ENCODE measurements at places on chromosomes 16 and 17.

DNA sequence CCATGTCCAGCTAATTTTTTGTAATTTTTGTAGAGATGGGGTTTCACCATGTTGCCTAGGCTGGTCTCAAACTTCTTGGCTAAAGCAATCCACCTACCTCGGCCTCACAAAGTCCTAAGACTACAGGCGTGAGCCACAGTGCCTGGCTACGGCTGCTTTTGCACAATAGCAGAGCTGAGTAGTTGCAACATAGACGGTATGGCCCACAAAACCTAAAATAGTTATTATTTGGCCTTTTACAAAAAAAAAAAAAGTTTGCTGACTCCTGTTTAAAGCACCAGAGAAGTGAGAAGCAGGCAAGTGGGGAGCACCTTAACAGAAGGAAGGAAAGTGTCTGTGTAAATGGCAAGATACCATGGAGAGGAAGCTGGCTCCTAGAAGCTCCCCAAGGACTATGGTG lies 5.3 kb upstream of the HSF5 start:
- no peak for DNase-seq

- DNase-seq: no peak
Observed at GRCh38 chr17:62033317-62033716, 31.8 kb downstream of the MED13 start.

- no peak for DNase-seq
Observed at GRCh38 chr17:74921026-74921681, 1.9 kb downstream of the USH1G start.

- DNase-seq: no peak
Observed at GRCh38 chr17:59800530-59800942, 92.2 kb downstream of the TUBD1 start.

GRCh38 chr17:79085154-79085920 lies 10.7 kb downstream of the ENGASE start:
- DNase-seq: no peak

- no peak for DNase-seq
Observed at GRCh38 chr16:15970743-15971439, 21.5 kb downstream of the ABCC1 start.

DNA sequence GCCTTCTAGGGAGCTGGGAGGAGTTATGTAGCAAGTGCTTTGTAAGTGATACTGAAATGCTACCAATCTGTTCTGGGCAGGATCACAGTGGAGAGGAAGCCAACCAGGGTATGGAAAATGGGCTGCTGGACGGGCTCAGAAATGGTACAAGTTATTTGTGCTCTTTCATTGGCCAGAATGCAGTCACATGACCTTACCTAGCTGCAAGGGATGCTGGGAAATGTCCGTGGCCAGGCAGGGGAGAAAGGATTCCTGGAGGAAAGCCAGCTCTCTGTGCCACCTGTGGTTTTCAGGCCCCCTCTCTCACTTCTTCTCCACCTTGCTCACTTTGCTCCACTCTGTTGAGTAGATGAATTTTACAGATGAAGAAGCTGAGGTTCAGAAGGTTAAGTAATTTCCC lies 4.8 kb downstream of the EEF2K start:
- DNase-seq: no peak

GRCh38 chr16:79929260-79929965 lies 328.9 kb upstream of the MAF start:
- no peak for DNase-seq

GRCh38 chr16:19698480-19699465 lies 19.3 kb downstream of the KNOP1 start:
- no peak for DNase-seq

DNA sequence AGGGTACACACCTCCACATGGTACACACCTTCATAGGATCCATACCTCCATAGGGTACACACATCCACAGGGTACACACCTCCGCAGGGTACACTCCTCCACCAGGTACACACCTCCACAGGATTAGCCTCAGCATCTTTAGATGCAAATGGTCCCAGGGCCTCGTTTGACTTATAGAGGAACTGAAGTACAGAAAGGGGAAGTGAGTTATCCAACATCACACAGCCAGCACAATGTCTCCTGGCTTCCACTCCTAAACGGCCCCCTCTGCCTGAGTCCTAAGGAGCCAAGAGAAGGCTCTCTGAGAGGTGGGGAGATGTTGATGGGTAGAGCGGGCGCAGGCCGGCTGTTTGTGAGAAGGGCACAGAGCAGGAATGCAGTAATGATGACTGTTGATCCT lies 12.0 kb downstream of the FOXN1 start:
- no peak for DNase-seq

DNA sequence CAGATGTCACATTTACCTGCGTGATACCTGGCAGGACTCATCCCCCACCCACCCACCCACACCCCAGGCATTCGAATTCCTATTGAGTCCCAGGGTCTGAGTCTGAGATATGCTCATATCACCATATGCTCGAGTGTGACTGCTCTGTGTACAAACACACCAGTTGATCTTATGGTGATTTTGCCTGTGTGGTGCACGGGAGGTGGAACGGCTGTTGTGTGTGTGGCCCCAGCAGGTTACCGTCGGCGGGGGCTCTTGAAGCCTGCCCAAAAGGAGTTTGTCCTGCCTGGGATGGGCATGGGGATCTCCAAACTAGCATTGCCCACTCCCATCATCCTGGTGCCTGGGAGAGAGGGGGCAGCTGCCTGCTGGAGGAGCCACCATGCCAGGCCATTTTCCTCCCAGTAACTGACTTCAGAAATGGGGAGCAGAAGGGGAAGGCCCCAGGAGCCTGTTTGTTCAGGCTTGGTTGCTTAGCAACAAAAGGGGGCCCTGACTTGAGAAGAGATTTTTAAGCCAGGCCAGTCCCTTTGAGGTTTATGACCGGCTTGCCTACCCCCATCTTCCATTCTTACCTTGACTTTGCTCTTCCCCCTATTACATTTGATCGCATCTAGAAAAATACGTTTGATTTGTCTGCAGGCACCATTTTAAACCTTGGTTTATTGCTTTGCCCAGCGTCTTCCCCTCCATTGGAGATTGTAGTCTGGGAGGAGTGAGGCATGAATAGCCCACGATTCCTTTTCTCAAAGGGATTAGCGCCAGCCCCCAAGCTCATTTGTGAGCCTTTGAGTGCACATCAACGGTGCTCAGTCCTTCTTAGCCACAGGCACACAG lies 217.7 kb downstream of the CCDC182 start:
- no peak for DNase-seq

DNA sequence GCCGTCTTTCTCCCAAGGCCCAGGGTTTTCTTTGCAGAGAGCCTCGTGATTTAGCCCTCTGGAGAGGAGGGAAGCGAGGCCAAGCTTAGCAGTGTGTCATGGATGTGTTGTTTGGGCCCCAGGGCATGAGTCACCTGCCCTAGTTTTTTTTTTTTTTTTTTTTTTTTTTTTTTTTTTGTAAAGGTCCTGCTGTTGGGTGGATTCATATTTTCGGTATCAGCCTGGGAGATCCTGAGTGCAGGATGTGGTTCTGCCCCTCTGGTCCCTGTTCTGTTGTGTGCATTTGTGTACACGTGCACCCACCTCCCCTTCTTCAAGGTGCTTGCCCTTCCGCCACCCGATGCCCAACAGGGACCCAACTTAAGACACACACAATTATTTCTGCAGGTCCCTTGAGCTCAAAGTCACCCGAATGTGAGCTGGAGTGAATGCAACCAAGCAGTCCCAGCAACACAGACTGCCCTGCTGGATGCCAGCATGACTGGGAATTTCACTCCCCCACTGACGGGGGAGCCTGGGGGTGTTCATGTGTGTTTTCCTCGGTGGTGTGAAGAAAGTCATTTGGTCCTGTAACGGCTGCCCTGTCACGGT lies 265.8 kb upstream of the TNRC6C start:
- peak; percentile 14 for DNase-seq

DNA sequence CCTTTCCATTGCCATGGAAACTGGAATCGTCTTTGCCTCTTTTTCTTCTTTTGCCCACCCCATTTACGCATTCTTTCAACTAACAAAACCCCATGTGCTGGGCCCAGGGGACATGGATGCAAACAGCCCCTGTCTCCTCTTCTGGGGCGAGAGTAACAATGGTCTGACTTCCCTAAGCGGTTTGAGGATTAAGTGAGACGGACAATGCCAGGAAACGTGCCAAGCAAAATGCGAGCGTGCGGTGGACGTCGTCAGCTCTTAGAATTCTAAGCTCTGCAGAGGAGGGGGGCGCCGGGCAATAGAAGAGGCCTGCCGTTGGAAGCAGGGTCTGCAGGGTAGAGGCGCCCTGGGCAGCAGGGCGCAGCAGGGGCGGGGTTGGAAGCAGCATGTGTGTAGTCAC lies 42.4 kb upstream of the JPH3 start:
- DNase-seq: no peak

DNA sequence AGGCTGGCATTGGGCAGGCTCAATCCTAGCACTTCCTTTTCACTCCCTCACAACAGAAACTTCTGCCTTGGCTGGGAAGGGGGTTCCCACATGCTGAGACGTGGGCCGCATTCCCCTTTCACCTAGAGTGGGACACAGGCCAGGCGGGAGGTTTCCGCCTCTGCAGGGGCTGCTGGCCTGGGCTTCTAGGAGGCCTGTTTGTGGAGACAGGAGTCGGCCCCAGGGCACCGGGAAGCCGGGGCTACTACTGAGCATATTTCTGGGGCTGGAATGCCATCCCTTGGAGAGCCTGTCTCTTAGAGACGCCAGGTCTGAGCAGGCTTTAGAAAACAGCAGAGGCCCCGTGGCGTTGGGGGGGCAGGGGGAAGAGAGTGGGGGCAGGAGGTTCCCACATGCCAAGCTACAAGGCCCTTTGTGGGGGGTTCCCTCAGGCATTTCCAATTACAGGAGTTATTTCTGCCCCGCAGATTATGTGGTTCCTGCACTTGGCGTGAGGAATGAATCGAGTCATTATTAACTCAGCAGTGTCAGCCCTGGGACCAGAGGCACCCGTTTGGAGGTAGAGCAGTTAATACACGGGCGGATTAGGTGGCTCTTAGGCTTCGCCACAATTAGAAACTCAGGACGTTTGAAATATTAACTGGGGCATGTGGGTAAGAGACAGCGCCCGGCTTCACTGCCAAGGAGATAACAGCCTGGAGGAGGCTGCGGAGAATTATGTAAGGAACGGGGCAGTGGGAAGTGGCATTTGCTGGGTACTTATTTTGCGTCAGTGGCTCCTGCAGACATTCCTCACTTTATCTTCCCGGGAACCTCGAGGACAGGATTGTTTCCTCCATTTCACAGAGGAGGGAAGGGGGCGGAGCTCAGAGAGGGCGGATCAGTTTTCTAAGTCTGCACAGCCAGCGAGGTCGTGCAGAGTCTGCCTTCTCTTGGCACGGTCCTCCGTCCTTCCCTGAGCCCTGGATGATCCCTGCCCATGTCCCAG lies 162.5 kb downstream of the MAF start:
- DNase-seq: no peak

DNA sequence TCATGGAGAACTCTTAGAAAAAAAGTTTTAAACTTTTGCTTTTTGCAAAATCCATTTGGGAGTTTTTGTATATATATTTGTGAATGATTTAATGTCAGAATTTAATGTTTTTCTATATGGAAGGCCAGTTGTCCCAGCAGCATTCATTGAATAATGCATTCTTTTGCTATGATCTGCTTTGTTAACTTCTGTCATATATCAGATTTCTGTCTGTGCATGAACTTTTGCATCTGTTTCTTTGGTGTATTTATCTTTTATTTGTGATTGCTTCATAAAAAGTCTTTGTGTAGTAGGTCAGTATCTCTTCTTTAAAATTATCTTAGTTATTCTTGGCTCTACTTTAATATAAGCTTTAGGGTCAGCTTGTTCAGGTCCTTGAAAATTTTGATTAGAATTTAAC lies 84.2 kb downstream of the MAP2K4 start:
- DNase-seq: no peak

GRCh38 chr16:49486400-49486799 lies 112.8 kb downstream of the C16orf78 start:
- no peak for DNase-seq

GRCh38 chr17:19672009-19672750 lies 23.6 kb downstream of the ALDH3A2 start:
- no peak for DNase-seq

GRCh38 chr17:80992948-80993624 lies 1.4 kb downstream of the CHMP6 start:
- DNase-seq: no peak

DNA sequence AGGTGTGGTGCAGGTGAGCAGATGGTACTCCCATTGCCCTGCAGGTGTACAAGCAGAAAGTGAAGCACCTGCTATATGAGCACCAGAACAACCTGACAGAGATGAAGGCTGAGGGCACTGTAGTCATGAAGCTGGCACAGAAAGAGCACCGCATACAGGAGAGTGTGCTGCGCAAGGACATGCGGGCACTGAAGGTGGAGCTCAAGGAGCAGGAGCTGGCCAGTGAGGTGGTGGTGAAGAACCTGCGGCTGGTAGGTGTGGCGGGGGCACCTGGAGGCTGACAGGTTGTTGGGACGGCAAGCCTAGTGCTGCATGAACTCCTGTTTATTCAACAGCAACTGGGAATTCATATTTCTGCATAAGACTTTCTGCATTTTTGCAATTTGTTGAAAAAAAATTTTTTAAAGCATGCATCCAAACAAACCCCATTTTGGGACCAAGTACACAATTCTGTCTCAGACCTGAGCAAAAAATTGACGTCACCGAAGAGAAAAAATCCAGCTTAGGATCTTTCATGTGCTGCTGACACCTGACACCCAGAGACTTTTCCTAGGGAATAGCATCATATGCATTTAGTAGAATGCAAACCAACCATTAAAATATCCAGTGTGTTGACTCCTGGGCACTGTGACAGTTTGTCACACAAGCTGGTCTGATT lies 13.5 kb upstream of the DBNDD1 start:
- DNase-seq: no peak

GRCh38 chr16:28208824-28209223 lies 2.9 kb downstream of the XPO6 start:
- no peak for DNase-seq

GRCh38 chr16:72615856-72616255 lies 432.1 kb downstream of the ZFHX3 start:
- DNase-seq: no peak

DNA sequence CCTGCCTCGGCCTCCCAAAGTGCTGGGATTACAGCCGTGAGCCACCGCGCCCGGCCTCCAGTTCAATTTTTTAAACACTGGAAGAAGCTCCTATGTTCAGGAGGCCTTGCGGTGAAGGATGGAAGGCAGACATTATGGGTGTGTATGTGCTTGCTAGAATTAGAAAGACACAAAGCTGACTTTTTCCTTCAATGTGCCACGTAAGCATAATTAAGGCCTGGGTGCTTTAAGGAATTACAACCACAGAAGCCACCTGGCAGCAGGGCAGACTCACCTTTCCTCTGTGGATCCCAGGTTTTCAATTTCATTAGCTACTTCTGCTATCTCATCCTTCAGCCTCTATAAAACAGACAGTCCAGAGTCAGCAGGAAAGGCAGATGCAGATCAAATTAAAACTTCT lies 74.2 kb downstream of the CYTH1 start:
- DNase-seq: no peak

DNA sequence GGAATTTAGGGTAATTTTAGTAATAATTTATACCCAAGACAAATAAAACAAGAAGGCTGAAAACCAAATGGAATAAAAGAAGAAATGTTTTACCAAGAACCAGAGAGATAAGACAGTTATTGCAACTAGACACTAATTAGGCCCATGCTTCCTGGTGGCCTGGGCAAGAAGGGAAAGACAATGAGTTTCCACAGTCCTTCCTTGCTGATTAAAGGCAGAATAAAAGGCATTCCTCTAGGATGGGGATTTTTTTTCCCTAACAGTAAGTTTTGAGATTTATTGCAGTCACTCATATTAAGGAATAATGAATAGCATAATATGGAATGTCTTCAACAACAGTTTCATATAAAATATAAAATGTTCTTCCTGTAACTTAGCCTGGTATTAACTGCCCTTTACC lies 41.5 kb downstream of the TOM1L2 start:
- no peak for DNase-seq
